Central memory CD8-positive, alpha-beta T cell (primary cell): ENCODE measurements at places on chromosomes 2 and 18.
A peak's percentile ranks its signal among the peaks of the same experiment; 100 is the strongest.

GRCh38 chr2:66982766-66983165, 414.4 kb upstream of the ETAA1 start:
- no peak for DNase-seq

DNA sequence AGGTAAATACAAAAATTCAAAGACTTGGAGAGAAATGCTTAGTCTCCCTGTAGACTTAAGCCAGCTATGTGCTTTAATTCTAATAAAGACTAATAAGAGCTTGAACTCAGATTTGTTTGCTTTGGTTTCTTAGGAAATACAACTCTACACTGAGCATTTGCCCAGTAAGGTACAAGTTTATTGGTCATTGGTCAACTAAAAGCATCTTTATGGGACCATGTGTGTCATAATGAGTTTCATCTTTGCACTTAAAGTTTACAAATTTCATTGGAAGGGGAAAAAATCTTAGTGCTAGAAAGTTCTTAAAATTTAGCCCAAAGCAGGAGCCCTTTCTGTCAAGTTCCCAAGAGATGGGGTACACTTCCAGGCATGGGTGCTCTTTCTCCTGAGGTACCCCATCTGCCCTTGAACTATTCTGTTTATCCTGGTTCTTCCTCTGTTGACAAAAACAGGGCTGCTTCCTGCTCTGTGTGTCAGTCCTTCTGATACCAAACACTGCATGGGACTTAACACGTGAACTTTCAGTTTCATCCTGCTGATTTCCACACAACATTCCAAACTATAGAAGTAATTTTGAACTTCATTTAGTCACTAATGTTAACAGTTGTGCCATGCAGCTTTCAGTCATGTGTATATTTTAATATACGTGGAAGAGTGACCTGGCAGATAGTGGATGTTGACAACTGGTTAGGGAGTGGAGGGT, 200.2 kb downstream of the TPGS2 start:
- DNase-seq, result no peak

GRCh38 chr2:46157072-46157965, 139.9 kb upstream of the EPAS1 start:
- DNase-seq, result no peak

- no peak for DNase-seq
Observed at GRCh38 chr18:11305507-11305906, 156.1 kb upstream of the PIEZO2 start.

DNA sequence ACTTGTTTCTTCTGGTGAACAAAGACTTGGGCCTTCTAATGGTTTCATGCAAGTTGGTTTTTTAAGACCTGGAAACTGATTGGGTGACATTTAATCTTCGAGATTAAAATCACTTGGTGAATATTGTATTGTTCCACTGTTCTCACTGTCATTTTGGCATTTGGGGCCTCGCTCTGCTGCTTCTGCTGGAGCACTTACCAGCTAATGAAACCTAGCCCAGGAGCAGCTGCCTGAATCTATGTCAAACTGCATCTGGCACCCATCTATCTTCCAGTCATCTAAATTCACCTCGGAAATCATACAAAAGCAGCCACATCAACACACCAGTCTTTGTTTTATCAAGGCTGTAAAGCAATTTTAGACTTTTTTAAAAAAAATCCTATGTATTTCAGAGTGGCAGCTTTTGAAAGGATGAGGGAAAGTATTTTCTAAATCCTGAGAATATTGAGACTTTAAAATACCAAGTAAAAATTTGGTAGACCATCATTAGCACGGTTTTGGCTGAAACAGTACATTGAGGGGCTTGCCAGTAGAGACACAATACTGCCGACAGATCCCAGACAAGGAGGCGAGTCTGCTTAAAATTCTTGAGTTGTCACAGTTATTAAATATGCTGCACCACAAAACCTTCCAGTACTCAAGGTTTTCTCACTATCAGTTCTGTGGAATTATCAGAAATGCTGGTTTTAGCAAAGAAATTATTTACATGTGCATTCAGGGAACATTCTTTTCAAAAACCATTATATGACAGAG, 26.1 kb upstream of the SERTAD2 start:
- DNase-seq, result no peak

DNA sequence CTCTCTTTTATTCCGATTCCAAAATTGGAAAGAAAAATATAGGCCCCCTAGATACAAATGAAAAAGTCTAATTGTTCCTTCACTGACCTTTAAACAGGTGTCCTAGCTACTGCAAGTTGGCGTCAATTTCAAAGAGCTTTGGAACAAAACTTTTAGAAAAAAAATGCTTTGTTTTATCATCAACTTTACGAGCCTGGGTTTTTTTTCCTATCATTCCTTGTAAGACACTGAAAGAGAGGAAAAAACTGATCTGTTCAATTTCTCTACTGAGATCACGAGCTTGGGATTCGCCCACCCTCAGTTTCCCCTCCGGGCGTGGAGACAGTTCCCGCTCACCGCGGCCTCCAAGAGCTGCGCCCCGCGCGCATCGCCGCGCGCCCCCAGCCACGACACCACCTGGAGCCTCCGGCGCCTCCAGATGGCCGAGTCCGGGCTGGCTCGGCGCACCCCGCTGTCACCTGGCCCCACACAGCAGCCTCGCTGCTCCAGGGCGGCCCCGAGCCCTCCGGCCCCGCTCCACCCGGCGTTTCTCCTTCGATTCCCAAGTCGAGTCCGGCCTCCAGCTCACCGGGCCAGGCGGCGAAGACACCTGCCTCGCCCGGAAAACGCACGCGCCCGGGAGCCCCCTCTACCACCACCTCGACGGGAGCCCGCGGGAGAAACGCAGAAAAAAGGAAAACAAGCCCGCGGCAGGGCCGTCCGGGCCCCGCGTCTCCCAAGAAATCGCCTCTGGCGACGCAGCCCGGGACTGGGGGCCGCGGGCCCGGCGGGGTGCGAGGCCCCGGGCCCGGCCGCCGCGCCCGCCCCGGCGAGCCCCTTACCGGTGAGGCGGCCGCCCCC, 656 bp downstream of the TBC1D8 start:
- DNase-seq, result no peak

- DNase-seq, result no peak
Observed at GRCh38 chr2:143498496-143498895, 369.3 kb downstream of the ARHGAP15 start.

DNA sequence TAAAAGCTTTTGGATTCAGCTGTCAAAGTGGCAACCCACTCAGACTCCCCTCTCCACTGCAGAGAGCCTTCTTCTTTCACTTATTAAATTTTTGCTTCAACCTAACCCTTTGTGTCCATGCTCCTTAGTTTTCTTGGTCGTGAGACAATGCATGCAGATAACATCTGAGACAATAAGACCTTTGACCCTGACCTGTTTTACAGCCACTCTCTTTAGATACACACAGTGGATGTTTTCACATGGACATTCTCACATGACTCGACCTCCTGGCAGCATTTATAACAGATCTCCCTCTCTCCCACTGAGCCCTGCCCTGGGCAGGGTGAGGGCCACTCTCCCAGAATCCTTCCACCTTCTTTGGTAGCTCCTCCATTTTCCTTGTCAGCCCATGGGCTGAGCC, 30.4 kb upstream of the IL36G start:
- no peak for DNase-seq

DNA sequence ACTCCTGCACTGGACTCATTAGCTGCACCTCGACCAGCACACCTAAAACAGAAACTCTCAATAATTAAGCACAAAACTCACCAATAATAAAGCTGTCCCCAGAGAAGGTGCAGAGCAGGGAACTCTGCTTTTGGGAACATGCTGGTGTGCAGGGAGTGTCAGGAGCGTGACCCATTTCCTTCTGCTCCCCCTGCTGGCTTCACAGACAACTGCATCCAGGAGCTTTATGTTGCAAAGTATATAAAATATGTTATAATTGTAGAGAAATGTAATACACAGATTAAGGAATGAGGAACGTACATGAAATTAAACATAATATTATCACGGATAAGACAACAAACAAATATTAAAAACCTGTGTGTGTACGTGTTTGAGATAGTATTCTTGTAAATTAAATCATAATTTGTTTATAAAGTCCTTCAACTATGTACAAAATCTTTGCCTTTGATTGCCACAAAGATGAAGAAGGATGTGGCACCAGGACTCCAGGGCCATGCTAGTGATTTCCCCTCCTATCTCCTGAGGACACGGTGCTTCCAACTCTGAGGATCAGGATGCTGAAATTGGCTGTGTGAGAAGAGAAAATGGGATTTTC, 68.6 kb upstream of the MAL start:
- DNase-seq, result no peak

GRCh38 chr18:50751490-50751889, 68.3 kb downstream of the MRO start:
- no peak for DNase-seq

- no peak for DNase-seq
Observed at GRCh38 chr2:174013315-174013751, 48.2 kb upstream of the SP3 start.

- DNase-seq, result no peak
Observed at GRCh38 chr2:175560521-175561169, 379.1 kb upstream of the ATP5MC3 start.

DNA sequence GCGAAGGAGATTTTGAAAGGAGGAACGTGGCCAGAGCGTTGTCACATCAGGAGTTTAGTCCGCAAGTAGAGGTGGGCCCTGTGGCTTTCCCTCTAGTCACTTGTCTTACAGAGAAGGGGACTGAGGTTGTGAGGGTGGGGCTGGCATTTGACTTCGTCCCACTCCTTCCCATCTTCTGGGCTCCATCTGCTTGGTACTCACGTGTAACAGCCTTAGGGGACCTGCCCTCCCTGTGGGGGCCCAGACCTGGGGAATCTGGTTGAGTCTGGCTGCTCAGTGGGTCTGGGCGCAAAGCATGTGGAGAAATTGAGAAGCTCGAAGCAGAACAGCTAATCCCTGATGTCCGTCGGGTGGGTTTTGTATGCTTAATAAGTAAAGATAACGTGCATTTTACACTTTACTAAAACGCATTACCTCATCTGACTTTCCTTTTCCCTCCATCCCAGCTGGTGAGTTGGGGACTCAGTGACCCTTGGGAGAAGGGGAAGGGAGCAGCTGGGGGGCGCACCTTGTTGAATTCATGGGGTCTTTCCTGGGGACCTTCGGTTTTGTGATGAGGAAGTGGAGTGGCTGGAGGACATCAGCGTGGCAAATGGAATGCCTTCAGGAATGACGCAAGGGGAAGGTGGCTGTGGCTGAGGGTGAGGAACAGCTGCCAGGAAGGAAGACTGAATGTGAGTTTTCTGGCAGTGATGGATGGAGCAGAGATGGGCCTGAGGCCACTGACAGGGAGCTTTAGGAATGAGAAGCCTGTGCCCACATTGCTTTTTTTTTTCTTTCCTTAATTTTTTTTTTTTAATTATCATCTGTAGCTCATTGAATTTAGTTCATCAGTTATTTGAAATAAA, 44.8 kb downstream of the ASAP2 start:
- DNase-seq, result no peak

GRCh38 chr2:183284606-183285005, 160.4 kb downstream of the NUP35 start:
- DNase-seq, result no peak

DNA sequence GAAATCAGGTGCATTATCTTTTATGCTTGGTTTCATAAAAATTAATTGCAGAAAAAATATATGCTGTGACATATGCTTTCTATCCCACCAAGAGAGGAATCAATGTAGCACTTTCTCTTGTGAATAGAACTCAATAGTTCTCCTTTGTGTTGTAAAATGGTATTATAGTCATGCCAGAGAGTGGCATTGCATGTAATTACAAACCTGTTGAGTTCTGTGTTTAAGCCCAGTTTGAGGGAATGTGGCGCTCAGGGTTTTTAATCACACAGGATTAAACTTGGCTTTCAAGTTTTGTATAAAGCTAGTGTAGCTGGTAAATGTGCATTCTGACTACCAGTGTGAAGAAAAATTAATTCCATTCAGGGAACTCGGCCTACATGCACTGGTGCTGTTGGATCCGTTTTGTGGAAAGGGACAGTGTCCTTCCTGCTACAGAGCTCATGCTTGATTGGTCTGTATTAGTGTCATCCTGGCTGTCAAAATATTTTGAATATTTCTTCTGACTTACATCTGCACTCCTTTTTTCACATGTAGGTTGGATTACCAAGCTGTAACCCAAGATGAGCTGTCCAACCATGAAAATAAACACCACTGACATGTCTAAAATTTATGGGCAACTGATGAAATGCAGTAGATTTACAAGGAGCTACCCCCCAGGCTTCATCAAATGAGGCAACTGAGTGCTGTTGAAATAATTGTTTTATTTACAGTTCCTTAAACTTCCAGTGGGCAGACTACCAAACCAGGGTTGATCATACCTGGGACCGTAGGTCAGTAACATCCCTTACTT, 80.3 kb downstream of the SLC4A3 start:
- DNase-seq, result no peak

DNA sequence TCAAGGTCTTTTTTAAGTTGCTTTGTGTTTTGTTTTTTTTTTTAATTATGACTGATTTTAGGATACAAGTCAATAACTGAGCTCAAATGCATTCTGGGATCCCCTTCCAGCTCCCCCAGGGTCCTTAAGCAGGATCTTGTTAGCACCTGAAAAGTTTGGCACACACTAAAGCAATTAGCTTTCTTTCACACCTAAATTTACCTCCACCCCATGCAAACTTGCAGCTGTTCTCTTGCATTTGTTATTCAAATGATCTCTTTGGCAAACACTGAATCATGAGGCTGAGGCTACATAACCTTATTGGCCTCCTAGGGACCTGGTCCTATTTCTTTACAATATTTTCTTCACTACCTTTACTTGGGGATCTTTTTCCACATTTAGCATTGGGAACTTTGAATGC, 2026.1 kb upstream of the CELF4 start:
- DNase-seq, result no peak

- no peak for DNase-seq
Observed at GRCh38 chr2:26772064-26773001, 8.2 kb downstream of the SLC35F6 start.

DNA sequence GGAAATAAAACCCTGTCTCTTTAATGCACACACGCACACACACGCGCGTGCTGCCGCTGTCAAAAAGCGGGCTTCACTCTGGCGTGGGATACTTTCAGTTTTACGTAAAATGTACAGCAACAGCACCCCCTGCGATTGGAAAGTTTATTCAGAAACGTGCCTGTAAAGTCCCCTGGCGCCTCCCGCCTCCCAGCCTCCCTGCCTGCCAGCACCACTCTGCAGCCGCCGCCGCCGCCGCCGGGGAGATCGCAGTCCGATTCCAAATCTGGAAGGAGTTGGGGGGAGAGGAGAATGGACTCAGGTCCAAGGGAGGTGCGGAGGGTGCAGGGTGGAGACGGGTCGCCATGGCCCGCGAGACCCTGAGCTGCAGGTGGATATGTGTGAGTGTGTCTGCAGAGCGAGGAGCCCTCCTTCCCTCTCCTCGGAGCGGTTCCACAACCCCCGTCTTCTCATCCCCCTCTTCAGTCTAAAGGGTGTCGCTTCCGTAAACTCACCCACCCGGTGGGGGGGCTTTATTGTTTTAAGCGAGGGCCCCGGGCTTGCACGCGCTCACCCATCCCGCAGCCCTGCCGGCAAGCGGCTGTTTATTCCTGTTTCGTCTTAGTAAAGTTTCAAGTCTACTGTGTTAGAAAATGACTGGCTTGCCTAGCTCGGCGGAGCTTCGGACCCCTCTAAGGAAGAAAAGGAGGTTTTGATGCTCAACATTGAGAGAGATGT, 1.8 kb upstream of the BCL11A start:
- peak; percentile 36 for DNase-seq
